H1 (cell line): ENCODE measurements at places on chromosomes 1 and 21.

- DNase-seq, result no peak
These were observed 12.8 kb upstream of the AADACL4 start for GRCh38 chr1:12630946-12631530.

DNA sequence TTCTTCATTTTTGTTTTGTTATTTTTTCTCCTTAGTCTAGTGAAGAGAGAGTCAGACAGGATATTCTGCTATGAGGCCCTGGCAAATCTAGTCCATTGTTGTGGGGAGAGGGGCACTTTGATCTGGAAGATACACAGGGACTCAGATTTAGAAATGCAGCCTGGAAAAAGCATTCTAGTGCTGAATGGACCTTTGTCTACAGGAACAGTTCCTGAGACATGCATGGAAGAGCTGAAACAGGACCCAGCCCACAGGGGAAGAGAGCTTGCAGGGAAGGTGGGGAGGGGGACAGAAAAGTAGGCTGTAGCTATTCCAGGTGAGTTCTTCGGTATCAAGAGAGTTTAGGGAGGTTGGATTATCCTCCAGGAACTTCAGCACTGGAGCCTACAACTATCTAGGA, 98.5 kb downstream of the AKT3 start:
- DNase-seq, result no peak

- DNase-seq, result no peak
These were observed 63.3 kb downstream of the TNR start for GRCh38 chr1:175679981-175680652.

GRCh38 chr1:168288311-168289052, 7.8 kb downstream of the TBX19 start:
- DNase-seq, result no peak

- DNase-seq, result no peak
These were observed 19.2 kb upstream of the EVA1B start for GRCh38 chr1:36342426-36343185.

DNA sequence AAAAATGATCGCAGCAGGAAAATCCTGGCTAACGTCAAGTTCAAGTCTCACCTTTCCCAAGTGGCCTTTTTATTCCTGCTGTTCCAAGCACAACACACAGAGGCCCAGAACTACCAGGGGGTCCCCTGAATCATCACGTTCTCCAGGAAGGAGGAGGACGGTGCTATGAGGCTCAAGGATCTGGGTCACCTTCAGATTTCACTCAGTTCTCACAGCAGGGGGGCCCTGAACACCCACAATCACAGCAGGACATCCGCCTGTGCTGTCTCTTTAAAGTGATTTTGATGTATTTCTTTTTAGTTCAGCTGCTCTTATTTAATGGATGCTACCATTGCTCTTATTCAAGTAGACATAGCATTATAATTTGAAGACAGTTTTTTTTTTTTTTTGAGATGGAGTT, 173.4 kb downstream of the HUNK start:
- no peak for DNase-seq

DNA sequence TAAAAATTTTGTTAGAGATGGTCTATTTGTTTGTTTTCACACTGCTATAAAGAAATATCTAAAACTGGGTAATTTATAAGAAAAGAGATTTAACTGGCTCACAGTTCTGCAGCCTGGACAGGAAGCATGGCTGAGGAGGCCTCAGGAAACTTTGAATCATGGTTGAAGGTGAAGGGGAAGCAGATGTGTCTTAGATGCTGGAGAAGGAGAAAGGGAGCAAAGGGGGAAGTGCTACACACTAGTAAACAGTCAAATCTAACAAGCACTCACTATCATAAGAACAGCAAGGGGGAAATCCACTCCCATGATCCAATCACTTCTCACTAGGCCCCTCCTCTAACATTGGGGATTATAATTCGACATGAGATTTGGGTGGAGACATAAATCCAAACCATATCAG, 76.8 kb upstream of the COL24A1 start:
- DNase-seq, result no peak

- DNase-seq, result no peak
These were observed 57.1 kb downstream of the RAVER2 start for GRCh38 chr1:64801851-64802523.

- DNase-seq, result no peak
These were observed 22.1 kb downstream of the GRHL3 start for GRCh38 chr1:24341260-24341659.

DNA sequence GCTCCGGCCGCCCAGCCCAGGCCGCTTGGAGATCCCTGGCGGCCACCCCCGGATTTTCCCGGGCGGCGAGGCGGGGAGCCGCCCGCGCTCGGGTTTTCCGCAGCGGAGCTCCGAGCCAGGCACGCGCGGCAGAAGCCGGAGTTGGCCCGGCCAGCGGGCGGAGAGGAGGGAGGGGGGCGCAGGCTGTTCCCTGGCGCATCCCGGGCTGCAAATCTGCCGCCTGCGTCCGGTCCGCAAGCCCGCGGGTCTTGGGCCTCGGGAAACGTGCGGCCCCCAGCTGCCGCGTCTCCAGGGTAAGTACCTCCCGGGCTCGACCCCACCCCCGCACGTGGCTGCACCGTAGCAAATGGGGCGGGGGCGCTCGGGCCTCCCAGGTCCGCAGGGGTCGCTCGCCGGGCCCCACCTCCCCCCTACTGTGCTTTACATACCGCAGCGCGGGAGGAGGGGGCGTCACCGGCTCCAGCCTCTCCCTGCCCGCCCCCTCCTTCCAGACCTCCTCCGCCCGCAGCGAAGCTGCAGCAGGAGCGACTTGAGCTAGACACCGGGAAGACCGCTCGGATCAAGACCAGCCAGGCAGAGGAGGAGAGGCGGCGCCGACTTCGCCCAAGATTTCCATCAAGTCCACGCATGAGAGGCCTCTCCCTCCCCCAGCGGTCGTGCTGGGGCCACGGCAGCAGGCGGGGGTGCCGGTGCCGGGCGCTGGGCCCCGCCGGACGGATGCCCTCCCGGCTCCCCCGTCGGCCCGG, 1.6 kb downstream of the TMEM200B start:
- peak; percentile 70 for DNase-seq
